Gastrocnemius medialis (tissue), 4 donors: ENCODE measurements at places on chromosomes 3 and 15. TPM values are rescaled to one million over a fixed set of nuclear protein-coding genes. Genes with fewer than 3 reads are reported as not detected.

SLC2A2 gene
- total RNA-seq, result 0.26 TPM

ALS2CL gene
- 13.2 TPM for total RNA-seq

GRCh38 chr15:34855893-34856292, 60.5 kb upstream of the ACTC1 start:
- no peak overlapping the region for H3K4me3 ChIP-seq
- no peak for DNase-seq
- no peaks in the 10 kb centered on the region for H3K36me3 ChIP-seq
- no peaks in the 10 kb centered on the region for H3K27me3 ChIP-seq
- H3K4me1 ChIP-seq, result peaks cover 5% of the 10 kb centered on the region
- H3K27ac ChIP-seq, result no peak overlapping the region

DNA sequence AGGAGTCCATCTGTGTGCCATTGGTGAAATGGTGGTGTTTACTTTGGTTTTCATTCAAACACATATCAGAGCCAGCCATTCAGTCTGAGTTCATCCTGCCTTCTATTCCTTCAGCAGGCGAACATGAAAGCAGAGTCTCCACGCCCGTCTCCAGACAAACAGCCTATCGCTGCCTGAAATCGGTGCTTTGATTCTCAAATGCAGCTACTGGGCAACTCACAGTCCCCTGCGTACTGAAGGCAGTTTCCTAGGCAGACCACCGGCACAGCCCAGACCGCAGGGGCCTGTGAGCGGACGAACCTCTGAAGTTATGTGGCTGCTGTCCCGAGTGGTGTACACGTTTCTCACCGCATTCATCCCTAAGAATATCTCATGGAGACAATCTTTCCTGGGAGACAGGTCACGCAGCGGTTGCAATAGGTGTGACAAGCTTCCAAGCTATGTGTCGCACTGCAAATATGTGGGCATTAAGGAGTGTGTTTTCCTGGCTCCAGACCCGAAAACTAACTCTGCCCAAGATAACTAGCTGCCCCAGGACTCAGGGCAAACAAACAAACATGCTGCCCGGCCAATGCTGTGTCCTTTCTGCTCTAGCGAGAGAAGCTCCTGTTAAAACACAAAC, 16.9 kb upstream of the RYR3 start:
- H3K4me3 ChIP-seq, result peak overlapping the region; percentile 18
- H3K27me3 ChIP-seq, result no peaks in the 10 kb centered on the region
- H3K36me3 ChIP-seq, result no peaks in the 10 kb centered on the region

LMAN1L gene
- not detected for total RNA-seq

CD200R1 gene
- total RNA-seq, result 0.46 TPM

GRCh38 chr3:176663837-176664831, 533.1 kb downstream of the TBL1XR1 start:
- no peaks in the 10 kb centered on the region for H3K36me3 ChIP-seq
- H3K4me3 ChIP-seq, result no peak overlapping the region
- no peak overlapping the region for H3K27ac ChIP-seq

SLC38A3 gene
- 3.0 TPM for total RNA-seq

GRCh38 chr3:25677121-25677520, 12.4 kb upstream of the TOP2B start:
- no peaks in the 10 kb centered on the region for H3K36me3 ChIP-seq
- no peaks in the 10 kb centered on the region for H3K27me3 ChIP-seq
- no peak overlapping the region for H3K4me3 ChIP-seq
- H3K27ac ChIP-seq, result no peak overlapping the region
- DNase-seq, result no peak

GRCh38 chr3:182465301-182466185, 327.8 kb upstream of the ATP11B start:
- no peak overlapping the region for H3K4me3 ChIP-seq
- H3K27ac ChIP-seq, result no peak overlapping the region
- DNase-seq, result no peak
- no peaks in the 10 kb centered on the region for H3K4me1 ChIP-seq
- H3K27me3 ChIP-seq, result no peaks in the 10 kb centered on the region

RPL15 gene
- 1,628 TPM for total RNA-seq

- H3K4me1 ChIP-seq, result no peaks in the 10 kb centered on the region
- no peak for DNase-seq
- no peaks in the 10 kb centered on the region for H3K36me3 ChIP-seq
- no peak overlapping the region for H3K27ac ChIP-seq
These were observed 211.0 kb downstream of the IGSF11 start for GRCh38 chr3:118823626-118824025.

DNA sequence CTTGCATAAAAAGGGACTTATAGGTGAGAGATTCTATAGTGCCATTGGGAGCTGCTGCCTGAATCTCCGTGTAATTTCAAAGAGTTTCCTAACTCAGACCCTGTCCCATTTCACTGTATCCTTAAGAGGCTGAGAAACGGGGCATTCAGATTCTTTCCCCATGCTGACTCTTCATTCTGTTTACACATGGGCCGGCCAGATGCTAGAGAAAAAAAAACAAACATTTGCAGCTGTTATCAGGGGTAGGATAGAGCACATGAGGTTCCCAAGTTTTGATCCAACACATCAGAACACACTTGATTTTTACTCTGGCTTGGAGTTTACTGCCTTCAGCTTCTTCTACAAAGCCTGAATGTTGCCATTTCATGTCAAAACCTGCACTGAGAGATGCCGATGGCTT, 215.9 kb upstream of the TPRG1 start:
- peaks cover 29% of the 10 kb centered on the region for H3K4me1 ChIP-seq
- H3K27ac ChIP-seq, result peak overlapping the region; percentile 66
- no peaks in the 10 kb centered on the region for H3K36me3 ChIP-seq
- DNase-seq, result peak; percentile 21
- no peaks in the 10 kb centered on the region for H3K27me3 ChIP-seq
- H3K4me3 ChIP-seq, result no peak overlapping the region

SMCO1 gene
- 1.3 TPM for total RNA-seq

- no peaks in the 10 kb centered on the region for H3K4me1 ChIP-seq
- no peak overlapping the region for H3K27ac ChIP-seq
- no peak overlapping the region for H3K4me3 ChIP-seq
- DNase-seq, result no peak
- H3K27me3 ChIP-seq, result no peaks in the 10 kb centered on the region
- H3K36me3 ChIP-seq, result no peaks in the 10 kb centered on the region
These were observed 161.4 kb upstream of the LRTM1 start for GRCh38 chr3:55089211-55089610.

SH2D7 gene
- not detected for total RNA-seq
